CD4-positive, alpha-beta T cell treated with Interleukin-1 beta for 1 hour (primary cell): ENCODE measurements at places on chromosomes 2 and 18.
A peak's percentile ranks its signal among the peaks of the same experiment; 100 is the strongest.

DNA sequence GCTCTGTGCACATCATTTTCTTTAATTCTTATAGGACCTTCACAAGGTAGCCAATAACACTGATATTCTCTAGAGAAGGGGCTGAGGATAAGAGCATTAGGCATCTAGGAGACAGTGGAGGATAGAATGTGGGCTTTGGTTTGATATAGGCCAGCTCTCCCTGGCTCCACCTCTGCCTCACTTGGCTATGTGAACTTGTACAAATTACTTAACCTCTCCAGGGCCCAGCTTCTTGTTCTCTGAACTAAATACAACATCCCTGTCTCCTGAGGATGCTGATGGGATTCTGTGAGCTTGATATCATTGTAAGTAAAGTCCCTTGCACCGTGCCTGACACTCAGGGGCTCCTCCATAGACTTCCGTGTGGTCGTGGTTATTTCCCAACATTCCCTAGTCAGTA lies 87.3 kb downstream of the ACOXL start:
- DNase-seq = no peak

GRCh38 chr18:31979714-31980113 lies 36.8 kb upstream of the TRAPPC8 start:
- no peak for DNase-seq

GRCh38 chr2:17933256-17933655 lies 54.8 kb downstream of the KCNS3 start:
- no peak for DNase-seq

- no peak for DNase-seq
Measured at GRCh38 chr2:263022-263738, 652 bp downstream of the SH3YL1 start.

DNA sequence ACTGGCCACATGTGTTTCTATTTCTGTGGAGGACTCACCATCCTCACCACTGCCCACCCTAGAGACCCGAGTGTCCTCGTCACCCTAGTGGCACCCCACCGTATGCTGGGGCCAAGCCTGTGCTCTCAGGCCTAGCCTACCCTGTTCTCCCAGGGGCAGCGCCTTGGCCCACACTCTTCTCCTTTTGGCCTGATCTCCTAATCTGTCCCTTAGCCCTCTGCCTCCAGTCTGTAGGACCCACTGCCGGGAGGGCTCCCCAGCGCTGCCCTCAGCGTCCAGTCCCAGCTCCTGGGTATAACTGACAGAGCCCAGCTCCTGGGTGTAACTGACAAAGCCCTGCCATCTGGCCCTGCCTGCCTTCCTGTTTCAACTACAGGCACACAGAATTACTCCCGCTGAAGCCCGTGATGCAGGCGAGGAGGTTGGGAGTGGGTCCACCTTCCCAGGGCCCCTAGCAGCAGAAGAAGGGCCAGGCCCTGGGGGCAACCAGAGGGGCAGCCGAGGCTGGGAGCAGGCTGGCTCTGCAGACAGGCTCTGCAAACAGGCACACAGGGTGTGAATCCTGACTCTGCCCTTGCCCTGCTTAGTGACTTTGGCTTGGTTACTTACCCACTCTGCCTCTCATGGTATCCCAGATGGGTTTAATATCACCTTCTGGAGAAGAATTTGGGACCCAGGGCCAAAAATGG lies 25.6 kb upstream of the PTMA start:
- DNase-seq = no peak

DNA sequence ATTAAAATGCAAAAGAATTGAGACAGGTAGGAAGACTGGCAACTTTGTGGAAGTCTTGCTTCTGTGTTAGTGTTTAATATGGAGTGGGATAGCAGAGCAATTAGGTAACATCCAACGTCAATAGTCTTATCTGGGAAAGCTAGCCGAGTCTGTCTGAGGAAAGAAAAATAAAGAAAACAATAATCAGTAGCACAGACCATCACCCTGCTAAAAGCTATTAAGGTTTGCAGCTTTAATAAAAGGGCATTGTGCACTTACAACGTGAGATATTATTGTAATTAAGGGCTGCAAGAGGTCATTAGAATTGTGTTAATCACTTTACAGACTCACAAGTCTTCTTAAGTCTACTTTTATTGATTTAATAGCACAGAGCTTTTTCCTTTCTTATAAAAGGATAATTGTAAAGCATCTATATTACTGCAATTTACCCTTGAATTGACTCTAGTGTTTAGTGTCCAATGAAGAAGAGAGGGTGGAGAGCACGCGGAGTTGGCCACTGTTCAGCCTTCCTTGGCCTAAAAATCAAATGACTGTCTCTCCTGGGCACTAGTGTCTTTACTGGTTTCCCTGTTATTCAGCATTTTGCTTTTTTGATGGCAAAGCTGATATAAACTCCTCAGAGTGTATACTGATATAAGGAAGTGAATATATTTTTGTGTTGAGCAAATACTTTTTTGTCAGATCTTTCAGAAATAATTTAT lies 2.0 kb downstream of the CDH7 start:
- no peak for DNase-seq

DNA sequence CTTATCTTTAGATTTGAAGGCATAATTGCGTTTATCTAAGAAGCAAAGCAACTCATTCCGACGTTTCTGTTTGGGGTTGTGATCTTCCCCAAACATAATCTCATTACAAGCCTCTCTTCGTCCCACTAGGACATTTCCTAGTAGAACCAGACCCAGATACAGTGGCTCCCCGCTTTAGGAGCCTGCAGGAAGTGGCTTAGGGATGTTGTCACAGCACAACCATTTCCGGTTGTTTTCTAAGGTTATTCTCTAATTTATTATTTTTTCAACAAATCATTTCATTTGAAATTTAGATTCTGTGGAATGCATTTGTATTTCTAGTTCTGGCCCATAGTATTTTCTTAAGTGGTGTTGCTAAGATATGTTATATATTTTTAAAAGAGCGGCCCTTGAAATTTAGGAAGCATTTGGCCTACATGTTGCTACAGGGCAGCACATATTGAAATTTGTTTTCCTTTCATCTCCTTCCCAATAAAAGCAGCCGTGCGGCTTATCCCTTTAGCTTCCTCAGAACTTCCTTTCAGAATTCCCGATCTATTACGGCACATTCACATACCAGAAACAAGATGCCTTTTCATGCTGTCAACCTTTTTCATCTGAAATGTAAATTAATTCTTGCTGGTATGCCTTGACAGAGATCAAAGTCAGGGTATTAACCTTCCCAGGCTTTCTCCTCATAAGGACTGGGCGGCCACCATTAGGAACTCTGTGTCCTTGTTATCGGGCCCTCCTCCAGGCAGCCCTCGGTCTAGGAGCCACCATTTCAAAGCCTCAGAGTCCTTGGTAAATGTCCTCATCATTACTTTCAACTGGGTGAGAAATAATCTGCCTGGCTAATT lies 210.9 kb upstream of the SP5 start:
- no peak for DNase-seq

DNA sequence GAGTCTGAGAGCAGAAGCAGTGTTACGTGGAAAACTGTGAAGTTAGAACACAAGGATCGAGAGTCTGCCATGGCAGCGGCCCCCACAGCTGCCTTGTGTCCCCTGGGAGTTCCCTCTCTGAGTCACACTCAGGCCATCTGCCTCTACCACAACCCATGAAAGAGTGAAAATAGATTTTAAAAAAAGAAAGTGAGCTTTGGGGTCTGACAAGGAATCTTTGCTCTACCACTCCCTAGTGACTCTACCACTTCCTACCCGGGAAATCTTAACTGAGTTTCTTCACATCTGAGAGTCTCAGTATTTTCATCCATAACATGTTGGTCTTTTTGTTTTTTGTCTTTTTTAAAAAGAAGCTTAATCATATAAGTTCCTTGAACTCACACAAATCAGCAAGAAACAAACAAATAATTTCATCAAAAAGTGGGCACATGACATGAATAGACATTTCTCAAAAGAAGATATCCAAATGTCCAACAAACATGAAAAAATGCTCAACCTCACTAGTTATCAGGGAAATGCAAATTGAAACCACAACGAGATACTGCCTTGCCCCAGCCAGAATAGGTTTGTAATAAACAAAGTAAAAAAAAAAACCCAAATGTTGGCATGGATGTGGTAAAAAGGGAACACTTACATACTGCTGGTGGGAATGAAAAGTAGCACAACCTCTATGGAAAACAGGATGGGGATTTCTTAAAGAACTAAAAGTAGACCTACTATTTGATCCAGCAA lies 2.4 kb upstream of the MSGN1 start:
- no peak for DNase-seq

DNA sequence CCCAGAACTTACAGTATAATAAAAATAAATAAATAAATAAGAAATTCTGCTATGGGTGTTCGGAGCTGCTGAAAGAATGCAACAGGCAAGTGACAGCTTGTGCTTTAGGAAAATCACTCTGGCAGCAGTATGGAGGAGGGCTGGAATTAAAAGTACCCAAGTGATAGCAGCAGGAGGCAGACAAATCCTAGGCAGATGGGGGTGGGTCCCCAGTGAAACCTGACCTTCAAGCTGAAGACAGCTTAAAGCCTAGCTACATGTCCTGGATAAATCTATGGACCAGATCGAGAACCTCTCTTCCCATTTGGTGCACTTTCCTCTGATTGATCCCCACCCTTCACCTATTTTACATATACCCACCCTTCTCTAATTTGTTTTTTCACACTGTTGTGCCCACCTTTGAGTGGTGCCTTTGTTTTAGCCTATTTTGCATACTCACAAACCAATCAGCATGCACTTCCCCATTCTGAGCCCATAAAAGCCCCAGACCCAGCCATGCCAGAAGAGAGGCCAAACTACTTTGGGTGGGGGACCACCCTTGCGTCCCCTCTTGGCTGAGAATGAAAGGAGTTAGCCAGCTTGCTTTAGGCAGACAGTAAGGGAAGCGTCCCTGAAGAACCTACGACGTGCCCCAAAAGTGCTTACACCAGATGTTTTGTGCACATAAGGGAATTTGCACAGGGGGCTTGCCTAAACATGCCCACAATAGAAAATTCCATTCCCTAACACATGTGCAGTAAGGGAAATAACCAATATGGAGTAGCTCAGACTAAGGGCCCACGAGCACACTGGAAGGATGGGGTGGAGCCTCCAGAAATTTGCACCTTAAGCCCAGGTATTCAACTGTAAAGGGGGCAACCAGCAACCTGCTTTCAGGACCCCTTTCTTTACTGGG lies 3.0 kb downstream of the METTL8 start:
- no peak for DNase-seq

- no peak for DNase-seq
Measured at GRCh38 chr2:53527056-53527455, 240.5 kb upstream of the CHAC2 start.

DNA sequence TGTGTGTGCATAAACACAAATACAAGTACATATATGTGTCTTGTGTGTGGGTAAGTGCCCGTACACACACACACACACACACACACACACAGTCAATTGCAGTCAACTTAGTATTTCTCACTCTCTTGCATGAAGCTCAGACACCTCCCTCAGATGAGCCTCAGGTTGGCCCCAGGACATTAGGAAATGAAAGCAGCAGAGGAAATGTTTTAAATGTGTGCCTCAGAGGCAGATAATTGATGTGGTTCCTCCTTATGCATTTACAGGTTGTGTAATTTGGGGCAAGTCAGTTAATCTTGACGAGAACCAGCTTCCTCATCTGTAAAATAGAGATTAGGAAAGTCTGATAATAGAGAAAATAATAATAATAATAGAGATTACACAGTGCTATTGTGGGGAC lies 814.0 kb upstream of the ID2 start:
- peak; percentile 53 for DNase-seq

DNA sequence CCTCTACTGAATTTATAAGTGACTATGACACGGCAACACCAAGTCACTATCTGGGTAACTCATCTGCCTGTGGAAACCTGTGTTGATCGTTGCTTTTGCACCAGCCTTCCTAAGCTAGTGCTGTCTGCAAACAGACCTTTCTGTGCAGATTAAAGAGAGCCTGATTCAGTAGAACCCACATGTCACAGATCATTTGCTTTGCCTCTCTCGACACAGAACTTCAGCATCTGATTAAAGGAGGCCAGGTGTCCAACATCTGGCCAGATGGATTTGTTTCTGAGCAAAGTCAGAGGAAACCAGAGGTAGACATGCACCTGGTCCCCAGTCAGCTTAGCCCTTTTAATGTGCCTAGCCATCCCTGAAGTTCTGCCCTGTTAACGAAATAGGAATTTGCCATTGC lies 15.0 kb upstream of the TTR start:
- DNase-seq = no peak

GRCh38 chr2:215260097-215260677 lies 51.7 kb upstream of the ATIC start:
- no peak for DNase-seq

- no peak for DNase-seq
Measured at GRCh38 chr2:78778756-78779510, 246.6 kb upstream of the REG3G start.

DNA sequence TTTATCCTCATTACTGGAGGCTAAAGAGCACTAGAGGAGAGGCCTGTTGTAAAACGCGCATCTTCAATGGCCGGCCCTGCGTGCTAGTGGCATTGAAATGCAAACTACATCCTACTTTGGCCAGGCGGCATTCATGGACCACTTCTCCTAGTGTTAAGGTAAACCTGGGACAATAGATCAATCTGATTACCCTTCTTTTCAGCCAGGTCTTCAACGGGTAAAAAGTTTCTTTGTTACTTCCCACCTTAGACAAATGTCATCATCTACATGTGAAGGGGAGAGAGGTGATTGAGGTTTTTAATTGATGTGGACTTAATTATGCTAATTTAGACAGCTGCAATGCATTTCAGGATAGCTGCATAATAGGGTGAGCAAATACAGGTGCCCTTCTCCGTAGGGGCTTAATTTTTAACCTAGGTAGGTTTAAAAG lies 628.0 kb downstream of the ZEB2 start:
- DNase-seq = no peak

- no peak for DNase-seq
Measured at GRCh38 chr2:64106481-64106880, 37.7 kb downstream of the PELI1 start.

- no peak for DNase-seq
Measured at GRCh38 chr18:61891271-61891670, 1.5 kb downstream of the RNF152 start.

DNA sequence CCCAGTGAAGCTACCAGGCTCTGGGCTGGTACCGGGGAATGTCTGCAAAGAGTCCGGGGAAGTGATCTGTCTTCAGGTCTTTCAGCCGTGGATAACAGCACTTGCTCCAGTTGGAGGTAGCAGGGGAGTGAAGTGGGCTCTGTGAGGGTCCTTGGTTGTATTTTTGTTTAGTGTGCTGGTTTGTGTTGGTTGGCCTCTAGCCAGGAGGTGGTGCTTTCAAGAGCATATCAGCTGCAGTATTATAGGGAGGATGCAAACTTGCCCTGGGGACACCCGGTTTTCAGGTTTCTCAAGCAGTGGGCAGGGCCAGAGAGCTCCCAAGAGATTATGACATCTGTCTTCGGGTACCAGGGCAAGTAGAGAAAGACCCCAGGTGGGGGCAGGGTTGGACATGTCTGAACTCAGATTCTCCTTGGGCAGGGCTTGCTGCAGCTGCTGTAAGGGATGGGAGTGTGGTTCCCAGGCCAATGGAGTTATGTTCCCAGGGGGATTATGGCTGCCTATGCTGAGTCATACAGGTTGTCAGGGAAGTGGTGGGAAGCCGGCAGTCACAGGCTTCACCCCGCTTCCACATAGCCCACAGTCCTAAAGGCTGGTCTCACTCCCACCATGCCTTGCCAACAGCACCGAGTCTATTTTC lies 34.4 kb downstream of the ACAA2 start:
- no peak for DNase-seq

GRCh38 chr2:9140645-9141044 lies 66.0 kb upstream of the ASAP2 start:
- no peak for DNase-seq

- DNase-seq = no peak
Measured at GRCh38 chr2:2016651-2017311, 272.5 kb upstream of the PXDN start.

GRCh38 chr2:167144179-167144898 lies 256.1 kb downstream of the XIRP2 start:
- no peak for DNase-seq
